HFFc6 (cell line): ENCODE measurements at places on chromosomes 2 and 18. TPM values are rescaled to one million over a fixed set of nuclear protein-coding genes. Genes with fewer than 3 reads are reported as not detected.

DNA sequence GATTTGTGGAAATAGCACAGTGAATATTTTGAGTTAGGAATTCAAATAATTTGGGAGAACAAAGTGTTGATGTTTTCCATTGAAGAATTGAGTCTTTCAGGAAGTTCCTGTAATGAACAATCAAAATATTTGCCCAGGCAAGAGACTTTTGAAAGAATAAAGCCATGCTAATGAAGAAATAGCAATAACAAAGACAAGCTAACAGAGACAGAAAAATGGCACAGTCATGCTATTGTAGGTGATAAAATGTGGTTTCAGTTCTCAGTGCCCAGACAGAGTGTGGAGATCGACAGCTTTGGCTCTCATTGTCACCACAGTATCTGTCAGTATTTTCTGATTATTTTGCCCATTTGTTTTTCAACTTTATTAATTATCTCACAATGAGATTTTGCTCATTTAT lies 490.8 kb upstream of the PIK3C3 start:
- no peak for DNase-seq

DNA sequence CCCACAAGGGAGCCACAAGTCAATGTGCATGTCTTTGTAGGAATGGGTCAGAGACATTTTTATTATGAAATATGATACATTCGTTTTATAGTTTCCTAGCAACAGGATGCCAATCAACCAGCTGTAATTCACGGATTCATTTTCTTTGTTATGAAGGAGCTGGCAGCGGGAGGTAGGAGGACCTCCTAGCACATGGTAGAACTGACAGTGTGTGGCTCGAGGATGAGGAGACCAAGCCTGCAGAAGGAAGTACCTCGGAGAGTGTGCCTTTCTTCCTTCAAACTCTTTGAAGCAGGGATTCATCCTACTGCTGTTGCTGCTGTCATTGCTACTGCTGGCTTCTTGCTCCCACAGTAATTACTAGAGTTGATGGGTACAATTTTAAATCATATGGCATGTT lies 504.8 kb upstream of the KLHL29 start:
- no peak for DNase-seq

- no peak for DNase-seq
Measured at GRCh38 chr18:37426586-37426985, 139.0 kb downstream of the CELF4 start.

DNA sequence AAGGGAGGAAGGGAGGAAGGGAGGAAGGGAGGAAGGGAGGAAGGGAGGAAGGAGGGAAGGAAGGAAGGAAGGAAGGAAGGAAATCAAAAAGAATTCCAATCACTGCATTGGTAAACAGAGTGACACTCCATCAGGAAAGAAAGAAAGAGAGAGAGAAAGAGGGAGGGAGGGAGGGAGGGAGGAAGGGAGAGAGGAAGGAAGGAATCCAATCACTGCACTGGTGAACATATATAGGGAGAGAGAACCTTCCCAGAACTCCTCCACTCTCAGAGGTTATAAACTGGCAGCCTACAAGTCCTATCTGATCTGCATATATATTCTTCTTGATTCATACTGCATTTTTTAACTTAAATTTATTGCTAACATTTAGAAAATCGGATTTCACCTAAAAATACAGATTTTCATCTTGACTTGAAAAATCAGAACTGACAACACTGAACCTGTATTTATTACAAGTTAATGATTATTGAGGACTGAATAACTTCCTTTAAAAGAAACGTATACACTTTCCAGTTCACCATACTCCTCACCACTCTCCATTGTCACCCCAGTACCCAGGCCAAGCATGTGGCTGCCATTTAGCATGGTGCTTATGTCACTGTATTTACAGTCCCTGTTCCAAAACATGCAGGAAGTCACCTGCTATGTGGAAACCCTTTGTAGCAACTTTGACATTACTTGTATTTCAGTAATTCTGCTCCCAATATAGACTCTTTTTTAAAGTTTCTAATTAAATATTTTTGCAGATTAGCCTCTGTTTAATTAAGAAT lies 83.5 kb downstream of the ANTXR1 start:
- DNase-seq = no peak

GRCh38 chr2:135072125-135072997 lies 20.3 kb downstream of the RAB3GAP1 start:
- no peak for DNase-seq

The C2orf80 gene
- total RNA-seq = not detected in 3 replicates

GRCh38 chr2:210460322-210461227 lies 16.0 kb downstream of the LANCL1 start:
- no peak for DNase-seq

- peak; percentile 55 for DNase-seq
Measured at GRCh38 chr2:229780856-229781773, 66.8 kb upstream of the DNER start.

DNA sequence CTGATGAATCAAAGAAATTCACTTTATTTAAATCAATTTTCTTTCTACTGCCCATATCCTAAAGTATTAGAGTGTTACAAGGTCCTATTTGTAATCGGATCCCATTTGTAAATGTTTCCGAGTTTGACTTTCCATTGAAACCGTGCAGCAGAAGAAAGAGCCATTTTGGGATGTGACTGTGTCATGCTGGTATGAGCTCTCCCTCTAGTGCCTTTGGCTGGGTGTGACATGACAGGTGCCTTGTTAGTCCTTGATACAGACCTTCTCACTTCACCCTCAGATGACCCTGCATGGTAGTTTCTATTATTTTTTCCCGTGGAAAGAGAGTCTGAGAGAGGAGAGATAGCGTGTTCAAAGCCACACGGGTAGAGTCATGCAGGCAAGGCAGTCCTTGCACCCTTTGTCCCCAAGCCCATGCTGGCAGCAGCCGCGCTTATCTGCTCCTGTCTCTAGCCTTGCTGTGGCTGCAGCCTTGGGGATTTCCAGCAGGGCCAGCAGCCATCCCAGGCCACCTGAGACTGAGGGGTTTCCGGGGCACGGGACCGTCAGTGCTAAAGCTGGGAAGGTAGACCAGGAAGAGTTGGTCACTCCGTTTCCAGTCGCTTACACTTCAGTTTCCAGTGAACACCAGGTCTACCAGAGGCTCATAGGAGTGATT lies 21.4 kb downstream of the CHMP1B start:
- DNase-seq = peak; percentile 33

- no peak for DNase-seq
Measured at GRCh38 chr2:236158969-236159777, 9.0 kb downstream of the GBX2 start.

DNA sequence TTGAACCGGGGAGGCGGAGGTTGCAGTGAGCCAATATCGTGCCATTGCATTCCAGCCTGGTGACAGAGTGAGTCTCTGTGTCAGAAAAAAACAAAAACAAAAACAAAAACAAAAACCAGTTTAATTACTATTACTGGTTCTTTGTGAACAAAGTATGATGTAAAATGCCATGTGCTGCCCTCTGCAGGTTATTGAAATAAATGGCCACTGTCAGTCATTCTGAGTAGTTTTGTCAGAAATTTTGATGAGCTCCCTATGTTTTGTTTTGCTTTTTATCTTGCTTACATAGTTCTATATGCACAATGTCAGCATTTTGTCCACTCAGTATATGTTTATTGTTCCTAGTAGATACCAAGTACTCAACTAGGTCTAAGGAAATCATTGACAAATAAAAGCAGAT lies 423.6 kb upstream of the CHST9 start:
- no peak for DNase-seq

The GRP gene
- not detected in 3 replicates for total RNA-seq

DNA sequence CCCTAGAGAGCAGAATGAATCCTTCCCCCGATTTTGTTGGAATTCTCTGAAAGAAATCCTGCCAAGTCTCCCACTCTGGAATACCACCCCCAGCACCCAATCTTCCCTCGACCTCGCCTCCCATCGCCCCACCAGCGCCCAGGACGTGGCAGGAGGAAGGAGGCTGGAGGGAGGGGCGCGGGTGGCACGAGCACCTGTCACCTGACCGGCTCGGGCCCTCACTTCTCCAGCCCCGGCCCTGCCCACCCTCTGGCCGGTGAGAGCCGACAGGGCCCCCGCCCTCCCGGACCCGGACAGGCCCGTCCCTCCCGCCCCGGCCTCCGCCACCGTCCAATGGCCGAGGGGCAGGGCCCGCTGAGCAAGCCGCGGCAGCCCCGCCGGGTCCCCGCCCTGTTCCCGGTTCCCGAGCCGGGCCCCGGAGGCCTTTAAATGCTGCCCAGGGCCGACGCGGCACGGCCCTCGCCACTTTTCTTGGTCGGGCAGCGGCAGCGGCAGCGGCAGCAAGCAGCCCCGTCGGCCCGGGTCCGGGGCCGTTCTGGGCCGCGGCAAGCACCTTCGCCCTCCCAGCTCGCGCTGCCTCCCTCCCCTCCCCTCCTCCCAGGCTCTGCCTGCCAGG lies at the start of gene LGALSL:
TSS of gene LGALSL (plus strand) at position 393 of the 616 bp plus-strand sequence. CDS start 384 bp downstream, outside the sequence.
- DNase-seq = no peak

DNA sequence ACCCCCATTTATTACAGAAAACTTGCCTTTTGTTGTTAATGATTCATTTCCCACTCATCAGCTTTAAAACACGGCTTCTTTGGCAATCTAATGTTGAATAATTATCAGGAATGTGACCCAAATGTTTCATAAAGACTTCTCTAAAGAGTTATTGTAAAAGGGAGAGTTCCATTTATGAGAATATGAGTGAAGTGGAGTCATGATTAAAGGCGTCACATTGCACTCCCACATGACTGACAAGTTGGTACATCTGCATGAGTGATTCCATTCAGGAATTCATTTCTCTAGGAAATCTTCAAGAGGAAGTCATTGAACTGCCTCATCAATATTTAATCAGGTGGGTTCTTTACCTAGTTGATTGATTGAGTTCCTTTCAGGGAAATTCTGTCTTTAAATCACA lies 184.8 kb downstream of the LNPK start:
- no peak for DNase-seq

DNA sequence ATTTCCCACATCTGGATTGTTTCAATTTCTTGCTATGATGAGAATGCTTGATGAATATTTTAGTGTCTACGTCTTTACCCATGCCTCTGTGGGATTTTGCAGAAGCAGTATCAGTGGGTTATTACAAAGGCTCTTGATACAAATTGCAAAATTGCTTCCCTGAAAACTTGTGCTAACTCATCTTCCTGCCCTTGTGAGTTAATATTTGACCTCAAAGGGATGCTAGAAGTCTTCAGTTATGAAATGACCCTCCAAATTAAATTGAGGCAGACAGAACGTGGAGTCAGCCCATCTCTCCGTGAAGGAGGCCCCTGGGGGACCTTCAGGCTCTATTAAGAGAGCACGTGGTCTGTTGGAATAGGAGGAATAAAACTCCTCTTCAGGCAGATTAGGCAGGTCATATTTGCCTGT lies 239.2 kb upstream of the HS6ST1 start:
- peak; percentile 3 for DNase-seq
